ENCODE measurements at places on chromosomes 2 and 18. TPM values are rescaled to one million over a fixed set of nuclear protein-coding genes. Genes with fewer than 3 reads are reported as not detected.

UNC80 gene
- total RNA-seq = 0.18 TPM

RBM44 gene
- total RNA-seq = 0.47 TPM

PROKR1 gene
- total RNA-seq = not detected

MAP2 gene
- total RNA-seq = 4.7 TPM

C18orf54 gene
- 2.0 TPM for total RNA-seq

MAB21L4 gene
- not detected for total RNA-seq

DNER gene
- 32.9 TPM for total RNA-seq

PREB gene
- 51.5 TPM for total RNA-seq

MYO1B gene
- 26.3 TPM for total RNA-seq

IL36B gene
- not detected for total RNA-seq

CCDC85A gene
- total RNA-seq = 2.5 TPM

UGT1A6 gene
- total RNA-seq = not detected

PDE1A gene
- total RNA-seq = 11.2 TPM

CFLAR gene
- 255 TPM for total RNA-seq

Measured in left cardiac atrium (tissue), 4 donors.